ENCODE measurements at places on chromosomes 13 and 19.
A peak's percentile ranks its signal among the peaks of the same experiment; 100 is the strongest.

DNA sequence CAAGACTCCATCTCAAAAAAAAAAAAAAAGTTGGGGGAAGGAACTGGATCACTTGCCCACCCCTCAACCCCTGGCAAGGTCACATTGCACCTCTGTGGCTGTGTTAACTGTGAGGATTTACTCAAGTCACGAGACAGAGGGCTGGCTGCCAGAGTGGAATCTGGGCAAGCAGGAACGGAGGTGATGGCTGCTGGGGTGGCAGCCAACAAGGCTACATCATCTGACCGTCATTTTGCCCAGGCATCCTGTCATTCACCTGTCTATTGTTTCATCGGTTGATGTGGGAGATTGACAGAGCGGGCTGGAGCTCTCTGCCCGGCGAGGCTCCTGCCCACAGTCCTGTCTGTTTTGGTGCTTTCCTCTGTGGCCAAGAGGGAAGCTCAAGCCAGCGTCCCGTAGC lies 75.7 kb downstream of the DPF1 start:
- no peak for DNase-seq

- DNase-seq, result no peak
Observed at GRCh38 chr13:98456413-98456845, 120.5 kb downstream of the STK24 start.

- no peak for DNase-seq
Observed at GRCh38 chr19:49335784-49336481, 727 bp downstream of the CD37 start.

- no peak for DNase-seq
Observed at GRCh38 chr13:80877209-80877943, 536.5 kb upstream of the SPRY2 start.

GRCh38 chr13:66962953-66963352 lies 267.2 kb downstream of the PCDH9 start:
- DNase-seq, result no peak

GRCh38 chr13:24145240-24145639 lies 15.3 kb upstream of the SPATA13 start:
- DNase-seq, result no peak

DNA sequence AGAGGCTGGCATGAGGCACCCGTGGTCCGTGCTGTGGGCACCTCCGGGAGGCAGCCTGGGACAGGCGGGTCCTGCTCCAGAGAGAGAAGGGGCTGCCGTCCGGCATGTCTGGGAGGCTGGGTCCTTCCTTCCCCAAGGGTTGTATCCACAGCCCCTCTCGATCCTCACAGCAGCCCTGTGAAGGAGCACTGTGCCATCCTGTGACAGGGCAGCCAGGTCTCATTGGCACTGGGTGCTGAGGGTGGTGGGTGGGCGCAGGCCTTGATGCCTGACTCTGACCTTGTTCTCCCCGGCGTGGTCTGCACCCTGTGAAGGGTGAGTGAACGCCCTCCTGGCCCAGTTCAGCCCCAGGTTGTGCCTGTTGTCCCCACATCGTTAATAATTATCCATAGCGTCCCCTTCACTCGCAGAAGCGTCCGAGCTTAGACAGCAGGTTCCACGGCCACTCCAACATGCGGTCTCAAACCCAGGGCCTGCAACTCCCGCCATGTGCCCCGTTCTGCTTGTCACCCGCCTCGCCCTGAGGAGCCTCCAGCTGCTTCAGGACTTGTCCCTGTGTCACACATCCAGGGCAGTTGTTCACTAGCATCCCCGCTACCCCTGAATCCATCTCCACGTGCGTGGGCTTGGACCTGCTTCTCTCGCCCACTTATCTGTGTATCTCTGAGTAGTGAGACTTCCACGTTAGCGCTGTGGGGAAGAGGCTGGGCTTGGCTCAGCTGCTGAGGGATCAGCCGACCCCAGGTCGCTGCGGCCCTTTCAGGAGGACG lies 10.6 kb downstream of the ATP11A start:
- no peak for DNase-seq

- no peak for DNase-seq
Observed at GRCh38 chr19:50702871-50703829, 16.5 kb downstream of the SHANK1 start.

DNA sequence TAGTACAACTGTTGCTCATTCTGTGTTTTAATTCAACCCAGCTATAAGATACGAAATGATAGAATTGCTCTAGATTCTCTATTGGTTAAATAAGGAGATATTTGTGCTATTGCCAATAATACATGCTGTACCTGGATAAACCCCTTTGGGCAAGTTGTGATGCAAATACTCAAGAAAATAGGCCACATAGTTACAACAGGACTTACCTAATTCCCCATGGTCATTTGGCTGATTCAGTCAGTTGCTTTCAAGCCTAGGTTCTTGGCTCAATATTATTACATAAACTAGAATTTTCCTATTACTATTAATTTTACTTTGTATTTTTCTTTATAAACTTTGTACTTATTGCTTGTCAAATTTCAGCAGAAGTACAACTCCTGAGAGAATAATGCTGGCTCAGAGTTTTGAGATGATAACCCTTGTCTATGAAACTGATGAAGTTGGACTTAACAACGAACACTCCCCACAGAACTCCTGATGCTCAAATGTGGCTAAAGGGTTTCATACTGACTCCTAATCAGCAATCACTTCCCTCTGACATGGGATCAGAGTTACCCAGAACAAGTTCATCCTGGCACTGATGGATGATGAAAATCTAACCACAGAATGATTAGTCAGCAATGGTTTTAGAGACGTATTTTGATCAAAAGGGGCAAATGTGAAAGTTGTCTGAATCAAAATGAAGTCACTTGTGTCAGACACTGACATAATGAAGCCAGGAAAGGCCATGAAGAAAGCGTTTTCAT lies 221.1 kb downstream of the ITGBL1 start:
- no peak for DNase-seq

GRCh38 chr19:46670813-46671212 lies 9.8 kb upstream of the DACT3 start:
- DNase-seq, result no peak

- no peak for DNase-seq
Observed at GRCh38 chr19:27796073-27796472, 1416.9 kb downstream of the UQCRFS1 start.

- no peak for DNase-seq
Observed at GRCh38 chr19:38556521-38557174, 61.1 kb downstream of the MAP4K1 start.

DNA sequence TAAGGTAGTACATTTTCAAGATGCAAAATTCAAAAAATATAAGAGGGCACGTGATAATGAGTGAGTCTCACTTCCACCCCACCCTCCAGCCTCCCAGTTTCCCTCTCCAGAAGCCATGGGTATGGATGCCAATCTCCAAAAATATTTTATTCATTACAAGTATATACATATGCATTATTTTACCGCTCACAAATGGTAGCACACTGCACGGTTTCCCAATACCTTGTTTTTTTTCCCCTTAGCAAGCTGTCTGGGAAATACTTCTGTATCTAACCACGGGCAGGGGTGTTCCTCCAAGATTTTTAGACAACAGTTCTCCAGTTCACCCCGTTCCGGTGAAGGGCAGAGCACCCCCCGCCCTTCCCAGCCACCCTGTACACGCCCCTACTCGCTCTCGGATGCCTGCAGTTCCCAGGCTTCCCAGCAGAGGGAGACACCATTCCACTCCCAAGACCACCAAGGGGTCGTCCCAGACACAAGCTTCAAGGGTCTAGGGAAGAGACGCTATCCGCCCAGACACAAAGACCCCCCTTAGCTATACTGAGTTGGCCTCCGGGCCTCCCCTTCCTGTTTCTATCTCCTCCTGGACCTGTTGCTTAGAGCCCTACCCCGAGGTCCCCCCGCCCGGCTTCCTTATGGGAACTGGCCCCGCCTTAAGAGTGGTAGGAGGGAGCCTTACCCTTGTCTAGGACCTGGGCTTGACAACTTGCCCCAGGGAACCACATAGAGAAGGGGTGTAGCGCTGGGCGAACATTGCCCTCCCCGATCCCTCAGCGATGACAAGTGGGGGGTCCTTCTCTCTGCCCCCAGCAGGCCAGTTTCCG lies 1.1 kb upstream of the FXYD3 start:
- peak; percentile 66 for DNase-seq

DNA sequence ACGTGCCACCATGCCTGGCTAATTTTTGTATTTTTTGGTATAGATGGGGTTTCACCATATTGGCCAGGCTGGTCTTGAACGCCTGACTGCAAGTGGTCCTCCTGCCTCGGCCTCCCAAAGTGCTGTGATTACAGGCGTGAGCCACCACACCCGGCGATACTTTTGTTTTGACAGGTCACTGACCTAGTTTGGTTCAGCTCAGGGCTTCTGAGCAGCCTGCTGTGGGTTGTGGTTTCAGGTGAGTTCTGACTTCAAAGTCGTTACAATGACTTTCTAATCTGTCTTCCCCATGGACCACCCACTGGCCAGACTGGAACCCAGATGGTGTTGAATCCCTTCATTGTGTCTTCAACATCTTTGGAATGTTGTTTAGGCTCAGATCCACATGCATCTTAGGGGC lies 73.8 kb downstream of the TRPM4 start:
- no peak for DNase-seq

DNA sequence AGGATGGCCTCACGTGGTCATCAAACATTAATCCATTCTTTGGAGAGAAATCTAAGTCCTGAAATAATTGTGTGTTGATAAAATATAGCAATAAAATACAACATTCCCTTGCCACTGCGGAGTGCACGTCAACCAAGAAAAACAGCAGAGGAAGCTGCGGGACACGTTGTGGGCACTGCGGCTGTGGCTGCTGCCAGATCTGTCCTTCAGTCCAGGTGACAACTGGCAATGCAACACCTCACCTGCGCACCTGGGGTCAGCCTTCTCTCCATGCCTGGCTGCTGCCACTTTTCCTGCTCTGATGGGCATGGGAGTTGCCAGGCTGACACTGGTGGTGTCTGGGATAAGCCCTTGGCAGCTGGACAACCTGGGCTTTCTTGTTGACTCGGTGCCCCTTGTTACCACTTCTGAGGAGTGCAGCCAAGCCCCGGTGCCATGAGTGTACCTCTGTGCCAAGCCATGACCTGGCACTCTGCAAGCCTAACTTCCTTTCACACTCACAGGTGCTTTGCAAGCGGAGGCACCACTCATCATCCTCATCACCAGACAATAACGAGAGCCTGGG lies 251.6 kb upstream of the TSHZ3 start:
- DNase-seq, result no peak

GRCh38 chr13:76009267-76009890 lies 373.2 kb downstream of the LMO7 start:
- DNase-seq, result no peak

DNA sequence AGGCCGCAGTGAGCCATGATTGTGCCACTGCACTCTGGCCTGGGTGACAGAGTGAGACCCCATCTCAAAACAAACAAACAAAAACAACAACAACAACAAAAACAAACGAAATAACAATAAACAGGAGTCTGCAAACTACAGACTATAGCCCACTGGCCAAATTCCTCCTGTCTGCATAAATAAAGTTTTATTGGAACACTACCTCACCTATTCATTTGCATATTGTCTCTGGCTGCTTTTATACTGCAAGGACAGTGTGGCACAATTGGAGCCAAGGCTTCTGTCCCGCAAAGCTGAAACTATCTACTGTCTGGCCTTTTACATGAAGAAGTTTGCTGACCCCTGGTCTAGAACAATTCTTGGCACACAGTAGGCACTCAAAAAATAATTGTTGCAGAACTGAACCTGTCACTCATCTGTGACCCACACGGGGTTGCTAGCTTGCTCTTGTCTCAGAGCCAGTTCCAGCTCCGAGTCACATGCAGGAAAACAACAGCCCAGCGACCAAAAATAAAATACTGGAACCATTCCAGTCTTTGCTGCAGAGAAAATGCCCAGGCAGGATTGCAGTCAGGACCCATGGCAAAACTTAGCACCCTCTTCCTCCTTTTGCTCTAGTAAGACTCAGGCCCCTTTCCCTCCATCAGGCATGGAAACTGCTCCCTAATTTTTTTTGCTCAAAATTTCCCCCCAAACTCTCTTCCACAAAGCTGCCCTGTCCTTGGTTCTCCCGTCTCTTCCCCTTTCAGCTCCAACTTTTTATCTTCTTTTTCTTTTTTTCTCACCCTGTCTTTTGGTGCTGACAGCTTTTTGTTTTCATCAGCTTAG lies 4.8 kb upstream of the MYH14 start:
- DNase-seq, result no peak

- DNase-seq, result no peak
Observed at GRCh38 chr19:58466089-58466759, 656 bp upstream of the ZNF324 start.

- DNase-seq, result no peak
Observed at GRCh38 chr13:107373551-107373950, 805.6 kb upstream of the ARGLU1 start.
